ENCODE measurements at places on chromosomes 1 and 21. TPM values are rescaled to one million over a fixed set of nuclear protein-coding genes. Genes with fewer than 3 reads are reported as not detected.

Gene TTLL7
- total RNA-seq, result 21.3 TPM

DNA sequence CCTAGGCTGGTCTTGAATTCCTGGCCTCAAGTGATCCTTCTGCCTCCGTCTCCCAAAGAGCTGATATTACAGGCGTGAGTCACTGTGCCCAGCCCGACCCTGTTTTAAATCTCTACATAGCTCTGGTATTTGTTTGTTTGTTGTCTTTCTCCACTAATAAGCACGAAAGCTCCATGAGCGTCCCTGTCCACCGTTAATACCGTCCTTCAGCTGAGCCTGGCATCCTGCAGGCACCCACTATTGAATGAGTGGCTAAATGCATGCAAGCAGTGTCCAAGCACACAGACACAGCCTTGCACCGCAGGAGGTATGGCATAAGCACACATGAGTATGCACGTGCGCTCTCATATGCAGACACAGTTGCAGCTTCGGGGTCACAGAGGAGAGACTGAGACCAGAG lies 4.5 kb upstream of the COL16A1 start:
- peak; percentile 44 for DNase-seq

DNA sequence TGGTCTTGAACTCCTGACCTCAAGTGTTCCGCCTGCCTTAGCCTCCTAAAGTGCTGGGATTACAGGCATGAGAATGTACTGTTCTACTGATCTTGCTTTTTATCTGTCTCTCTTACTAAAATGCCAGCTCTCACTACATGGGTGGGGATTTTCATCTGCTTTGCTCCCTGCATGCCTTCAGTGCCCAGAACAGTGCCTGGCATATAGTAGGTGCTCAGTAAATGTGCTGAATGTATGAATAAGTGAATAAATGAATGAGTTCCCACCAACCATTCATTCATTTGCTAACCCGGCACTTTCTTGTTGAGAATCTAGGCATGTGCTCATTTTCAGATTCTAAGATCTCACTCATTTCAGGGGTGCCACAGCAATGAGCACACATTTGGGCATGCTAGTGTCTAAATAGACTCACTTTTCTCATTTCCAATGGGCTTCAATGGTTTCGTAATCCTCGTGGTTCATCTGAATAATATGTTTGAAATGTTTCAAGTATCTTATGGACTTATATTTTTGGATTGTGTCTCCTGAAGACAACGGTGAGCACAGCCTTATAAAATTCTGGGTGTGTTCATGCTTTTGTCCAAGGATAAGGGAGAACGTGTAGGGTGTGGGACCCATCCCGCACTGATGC lies 7.6 kb downstream of the DHRS3 start:
- peak; percentile 47 for DNase-seq

DNA sequence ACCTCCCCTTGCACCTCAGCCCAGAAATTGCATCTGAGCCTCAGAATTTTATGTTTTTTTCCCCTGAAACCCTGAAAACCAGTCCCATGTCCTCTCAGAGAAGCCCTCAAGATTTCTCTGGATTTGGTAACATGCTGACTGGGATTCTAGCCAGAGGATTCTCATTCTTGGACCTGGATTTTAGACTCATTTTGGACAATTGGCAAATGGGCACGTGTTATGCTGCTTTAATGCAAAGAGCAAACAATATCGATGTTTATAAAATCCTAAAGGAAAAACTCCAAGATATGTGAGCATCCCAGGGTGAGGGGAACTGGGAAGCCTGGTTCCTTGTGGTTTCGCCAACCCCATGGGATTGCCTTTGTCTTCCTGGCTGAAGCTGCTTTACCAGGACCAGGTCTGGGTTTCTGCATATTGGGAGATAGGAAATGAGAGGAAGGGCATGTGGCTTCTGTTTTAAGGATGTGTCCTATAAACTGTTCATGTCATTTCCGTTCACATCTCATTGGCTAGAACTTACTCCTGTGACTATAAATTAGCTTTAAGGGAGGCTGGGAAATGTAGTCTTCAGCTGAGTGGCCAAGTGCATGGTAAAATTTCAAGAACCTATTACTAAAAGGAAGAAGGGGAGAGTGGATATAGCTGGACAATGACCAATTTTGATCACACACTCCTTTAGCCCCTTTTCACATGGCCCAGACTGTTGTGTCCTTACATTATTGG lies 27.2 kb upstream of the BCL10 start:
- DNase-seq, result no peak

DNA sequence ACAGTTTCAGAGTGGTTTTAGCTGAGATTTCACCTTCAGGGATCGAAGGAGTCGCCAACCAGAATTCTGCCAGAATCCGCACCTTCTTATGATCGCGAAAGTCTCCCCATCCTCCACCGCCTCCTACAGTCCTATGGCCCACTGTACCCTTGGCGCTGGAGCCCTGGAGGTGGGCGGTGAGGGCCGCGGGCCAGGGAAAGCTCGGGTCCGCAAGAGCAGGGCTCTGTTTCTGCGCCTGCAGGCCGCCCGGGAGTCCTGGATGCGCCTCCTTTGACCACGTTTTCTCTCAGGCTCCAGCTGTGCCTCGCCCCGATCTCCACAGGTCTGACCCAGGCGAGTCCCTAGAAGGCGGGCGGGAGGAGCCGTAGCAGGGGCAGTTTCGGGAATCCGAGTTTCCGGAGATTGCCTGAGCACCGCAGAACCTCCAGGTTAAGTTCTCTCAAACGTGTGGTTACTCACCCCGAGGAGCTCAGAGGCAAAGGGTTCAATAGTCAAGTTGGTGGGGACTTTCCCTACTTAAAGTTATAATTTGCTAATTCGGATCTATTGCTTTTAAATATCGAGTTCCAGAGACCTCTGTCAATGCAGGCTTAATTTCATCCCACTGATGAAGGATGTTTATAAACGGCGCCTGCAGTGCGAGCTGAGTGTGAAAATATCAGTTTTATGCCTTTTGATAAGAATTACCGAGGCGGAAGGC lies 3.2 kb upstream of the LHX8 start:
- DNase-seq, result no peak
